Left ventricle myocardium superior (tissue), 1 donor: ENCODE measurements at places on chromosomes 1 and 21. TPM values are rescaled to one million over a fixed set of nuclear protein-coding genes. Genes with fewer than 3 reads are reported as not detected.
A peak's percentile ranks its signal among the peaks of the same experiment; 100 is the strongest.

DNA sequence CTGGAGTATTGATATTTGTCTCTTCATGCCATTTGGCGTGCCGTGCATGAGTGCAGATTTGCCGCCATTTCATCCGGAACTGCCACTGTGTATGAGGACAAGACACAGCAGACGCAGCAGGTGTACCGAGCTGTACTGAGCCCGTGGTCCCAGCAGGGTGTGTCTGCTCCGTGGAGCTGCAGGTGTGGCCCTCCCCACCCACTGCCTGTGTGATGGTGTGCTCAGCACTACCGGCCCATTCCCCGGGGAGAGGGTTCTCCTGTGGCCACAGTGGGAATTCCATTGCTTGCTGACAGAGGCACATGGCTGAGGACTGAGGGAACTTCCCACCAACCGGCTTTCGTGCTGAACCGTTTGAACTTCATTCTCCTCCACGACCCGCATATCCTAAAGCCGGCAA, 34.3 kb upstream of the COL6A1 start:
- DNase-seq: no peak

GRCh38 chr21:26837539-26837938, 7.7 kb downstream of the ADAMTS1 start:
- no peak for DNase-seq

DNA sequence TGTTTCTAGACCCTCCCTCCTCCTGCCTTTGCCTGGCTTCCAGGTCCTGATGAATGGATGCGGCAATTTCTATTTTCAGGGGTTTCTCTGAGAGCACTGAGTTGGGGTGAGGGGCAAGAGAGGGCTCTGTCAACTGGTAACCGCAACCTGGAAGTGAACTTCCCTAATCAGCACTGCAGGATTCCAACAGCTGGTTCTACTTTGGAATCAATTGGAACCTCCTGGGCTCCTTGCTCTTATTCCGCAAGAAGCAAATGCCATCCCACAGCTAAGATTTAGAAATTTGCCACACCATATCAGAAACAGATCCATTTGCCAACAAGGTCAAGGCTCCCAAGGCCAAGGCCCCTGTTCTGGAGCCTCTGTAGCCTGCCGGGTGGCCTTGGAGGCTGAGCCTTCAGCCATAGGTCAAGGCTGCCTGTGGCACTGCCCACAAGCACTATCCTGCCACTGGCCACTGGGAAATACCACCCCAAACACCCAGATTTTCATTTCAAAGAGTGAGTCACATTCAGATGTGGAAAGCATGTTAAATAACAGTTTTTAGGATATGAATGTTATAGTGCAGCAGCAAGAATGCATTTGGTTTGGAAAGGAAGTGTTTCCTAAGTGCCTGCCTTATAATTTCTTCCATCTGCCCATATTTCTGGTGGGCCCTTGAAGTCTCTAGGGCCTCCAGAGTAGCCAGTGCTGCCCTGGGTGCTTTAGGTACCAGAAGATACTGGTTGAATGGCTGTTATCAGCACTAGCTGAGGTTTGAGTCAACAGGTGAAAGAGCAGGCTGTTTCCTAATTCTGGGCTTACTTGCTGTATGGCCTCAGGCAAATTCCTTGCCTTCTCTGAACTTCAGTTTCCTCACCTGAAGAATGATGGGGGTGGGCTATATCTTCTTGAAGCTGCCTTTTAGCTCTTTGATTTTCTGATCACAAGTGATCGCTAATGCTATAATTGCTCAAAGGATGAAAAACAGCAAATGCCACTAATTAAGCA, 56.3 kb upstream of the JUN start:
- DNase-seq: no peak

GRCh38 chr21:27171707-27172106, 204.8 kb upstream of the ADAMTS5 start:
- DNase-seq: no peak

DNA sequence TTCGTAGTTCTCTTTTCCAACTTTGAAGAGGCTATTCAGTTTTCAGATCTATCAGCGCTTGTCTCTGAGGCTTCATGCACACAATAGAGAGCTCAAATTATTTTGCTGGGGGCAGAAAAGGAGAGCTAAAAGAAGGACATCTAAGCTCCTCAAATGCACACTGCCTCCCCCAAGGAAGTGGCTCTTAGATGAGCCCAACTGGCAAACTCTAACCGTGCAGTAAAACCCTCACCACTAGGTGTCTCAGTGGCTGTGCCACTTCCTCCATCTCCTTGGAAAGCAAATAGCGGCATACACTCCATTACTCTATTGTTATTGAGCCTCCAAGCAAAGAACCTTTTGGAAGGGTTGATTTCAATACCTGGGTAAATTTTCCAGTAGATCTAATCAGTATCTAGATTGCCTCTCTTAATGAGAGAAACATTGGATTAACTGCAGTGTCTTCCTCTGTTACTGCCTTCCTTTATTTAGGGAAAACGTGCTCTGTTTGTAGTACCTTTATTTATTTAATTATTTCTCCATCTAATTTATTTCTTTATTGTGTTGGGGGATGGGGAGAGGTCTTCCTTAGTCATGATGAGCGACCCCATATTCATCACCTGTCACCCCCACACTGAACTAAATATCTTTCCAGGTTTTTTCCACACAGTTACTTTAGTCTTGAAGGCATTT, 9.2 kb upstream of the SFPQ start:
- DNase-seq: peak; percentile 52

DNA sequence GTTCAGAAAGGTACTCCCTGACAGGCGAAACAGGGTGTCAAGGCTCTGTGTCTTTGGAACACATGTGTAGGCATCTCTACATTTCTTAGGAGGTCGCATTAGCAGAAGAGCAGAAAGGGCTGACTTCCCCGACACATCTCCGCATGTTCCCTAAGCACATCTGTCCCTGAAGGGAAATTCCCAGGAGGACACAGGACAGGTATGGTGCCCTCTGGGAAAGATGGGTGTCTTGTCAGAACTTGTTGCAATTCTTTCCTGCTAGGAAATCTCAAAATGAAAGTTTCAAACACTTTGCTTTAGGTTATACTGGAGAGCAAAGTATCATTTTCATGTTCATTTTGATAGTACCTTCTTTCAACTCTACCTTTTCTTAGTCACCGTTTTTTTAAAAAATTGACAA, 2.0 kb downstream of the DSCAM start:
- DNase-seq: no peak

- no peak for DNase-seq
Measured at GRCh38 chr1:11752359-11753088, 9.5 kb upstream of the C1orf167 start.

- DNase-seq: no peak
Measured at GRCh38 chr1:228243093-228243492, 35.2 kb downstream of the OBSCN start.

DNA sequence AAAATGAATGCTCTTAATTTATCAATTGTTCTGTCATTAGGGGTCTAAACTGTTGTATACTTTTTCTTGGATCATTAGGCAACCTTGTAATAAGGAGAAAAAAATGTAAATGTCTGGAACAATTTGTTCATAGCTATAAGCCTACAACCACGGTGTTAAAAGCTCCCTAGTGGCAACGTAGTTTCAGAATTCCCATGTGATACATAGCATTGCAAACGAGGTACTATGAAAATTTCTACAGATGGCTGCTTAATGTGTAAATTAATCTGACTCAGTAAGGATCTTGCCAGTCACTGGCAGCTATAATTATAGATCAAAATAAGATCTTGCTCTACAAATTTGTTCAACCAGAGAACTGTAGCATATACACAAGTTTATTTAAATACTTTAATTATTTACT, 304.1 kb upstream of the ADGRL4 start:
- no peak for DNase-seq

GRCh38 chr1:150927624-150928023, 1.5 kb downstream of the SETDB1 start:
- DNase-seq: no peak

- DNase-seq: no peak
Measured at GRCh38 chr1:23385119-23385621, 15.5 kb upstream of the ZNF436 start.

DNA sequence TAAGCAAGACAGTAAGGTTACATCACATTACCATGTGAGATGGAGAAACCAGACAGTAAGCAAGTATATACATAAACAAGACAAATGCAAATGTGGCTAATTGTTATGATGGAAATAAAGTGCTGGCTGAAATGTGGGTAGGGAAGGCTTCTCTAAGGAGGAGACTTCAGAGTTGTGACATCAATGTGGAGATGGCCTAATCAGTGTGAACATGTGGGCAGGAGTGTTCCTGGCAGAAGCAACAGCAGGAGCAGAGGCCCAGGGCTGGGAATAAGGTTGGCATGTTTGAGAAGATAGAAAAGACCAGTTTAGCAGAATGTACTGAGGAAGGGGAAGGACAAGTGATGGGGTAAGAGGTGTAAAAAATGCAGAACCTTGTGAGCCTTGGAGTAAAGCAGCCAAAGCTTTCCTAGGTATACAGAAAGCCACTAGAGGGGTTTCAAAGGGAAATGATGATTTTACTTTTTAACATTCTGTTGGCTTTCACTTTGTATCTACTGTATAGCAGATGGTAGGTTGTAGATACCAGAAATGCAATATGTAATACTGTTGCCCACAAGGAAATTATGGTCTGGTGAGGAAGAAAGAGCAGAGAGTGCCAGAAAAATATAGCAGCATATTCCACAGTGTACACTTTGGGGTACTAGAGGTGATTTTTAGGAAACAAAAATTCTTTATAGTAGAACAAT, 197.4 kb downstream of the FGGY start:
- no peak for DNase-seq

DNA sequence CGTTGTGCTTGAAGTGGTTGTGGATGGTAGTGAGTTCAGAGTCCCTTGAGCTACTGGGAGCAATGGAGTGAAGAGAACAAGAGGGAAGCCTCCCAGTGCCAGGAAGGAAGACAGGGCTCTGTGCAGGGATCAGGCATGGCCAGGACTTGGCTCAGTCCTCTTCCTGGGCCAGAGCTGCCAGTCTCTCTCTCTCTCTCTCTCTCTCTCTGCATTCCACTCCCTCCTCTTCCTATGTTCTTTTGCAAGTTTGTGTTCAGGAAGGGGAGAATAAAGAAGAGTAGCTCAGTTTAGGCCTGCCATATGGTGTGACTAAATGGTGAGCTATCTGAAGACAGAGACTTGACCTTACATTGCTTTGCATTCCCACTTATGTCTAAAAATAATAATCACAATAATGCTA, 20.5 kb upstream of the RPTN start:
- no peak for DNase-seq

DNA sequence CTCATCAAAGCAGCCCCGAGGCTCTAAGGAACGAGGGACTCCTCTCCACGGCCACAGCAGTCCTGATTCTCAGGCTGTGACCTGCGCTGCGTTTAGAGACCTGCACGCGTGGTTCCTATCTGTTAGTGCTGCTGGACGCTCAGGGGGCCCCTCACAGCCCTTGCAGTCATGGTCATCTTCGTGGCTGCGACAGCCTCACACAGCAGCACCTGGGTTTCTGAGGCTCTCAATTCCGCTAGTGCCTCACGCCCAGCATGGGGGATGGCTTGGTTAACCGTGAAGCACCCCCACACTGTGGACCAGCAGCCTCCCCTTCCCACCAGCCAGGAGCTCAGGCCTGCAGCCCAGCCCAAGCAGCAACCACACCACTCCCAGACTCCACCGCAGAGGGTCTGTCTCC, 7.8 kb downstream of the MORN1 start:
- DNase-seq: peak; percentile 26

The CD247 gene
- total RNA-seq: 0.57 TPM

The ANXA9 gene
- total RNA-seq: 0.27 TPM

The OSCP1 gene
- 3.8 TPM for total RNA-seq

The AMY1A gene
- not detected for total RNA-seq

The DEPDC1 gene
- total RNA-seq: 0.45 TPM

The SHE gene
- total RNA-seq: 10.2 TPM

The LRRC71 gene
- total RNA-seq: 0.17 TPM
